ENCODE measurements at places on chromosomes 6 and 20.

- H3K27me3 ChIP-seq: no peaks in the 10 kb centered on the region
- no peak overlapping the region for H3K27ac ChIP-seq
- no peak overlapping the region for H3K4me3 ChIP-seq
- no peaks in the 10 kb centered on the region for H3K36me3 ChIP-seq
- peaks cover 11% of the 10 kb centered on the region for H3K4me1 ChIP-seq
These were observed 784.2 kb downstream of the KIF16B start for GRCh38 chr20:15789079-15789478.

GRCh38 chr6:42419490-42420280 lies 32.0 kb downstream of the TRERF1 start:
- no peaks in the 10 kb centered on the region for H3K27me3 ChIP-seq
- H3K4me1 ChIP-seq: peaks cover 6% of the 10 kb centered on the region
- DNase-seq: no peak

DNA sequence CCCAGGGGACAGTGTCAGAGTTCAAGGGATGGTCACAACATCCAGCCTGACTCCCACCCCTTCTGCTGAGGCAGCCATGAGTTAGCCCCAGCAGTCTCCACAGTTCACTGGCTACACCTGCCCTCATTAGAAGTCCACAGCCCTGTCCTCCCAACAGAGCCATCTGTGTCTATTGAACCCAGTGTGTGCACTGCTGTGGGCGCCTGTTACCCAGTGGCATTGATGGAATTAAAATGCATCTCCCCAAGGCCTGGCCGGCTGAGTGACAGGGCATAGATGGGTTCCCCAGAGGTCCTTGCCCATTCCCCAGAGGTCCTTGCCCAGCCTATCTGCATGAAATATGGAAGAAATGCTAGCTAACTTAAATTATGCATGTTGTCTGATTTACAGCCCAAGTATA lies 73.3 kb downstream of the PCSK2 start:
- no peak overlapping the region for H3K4me3 ChIP-seq
- no peak for DNase-seq
- peaks cover 5% of the 10 kb centered on the region for H3K27me3 ChIP-seq

DNA sequence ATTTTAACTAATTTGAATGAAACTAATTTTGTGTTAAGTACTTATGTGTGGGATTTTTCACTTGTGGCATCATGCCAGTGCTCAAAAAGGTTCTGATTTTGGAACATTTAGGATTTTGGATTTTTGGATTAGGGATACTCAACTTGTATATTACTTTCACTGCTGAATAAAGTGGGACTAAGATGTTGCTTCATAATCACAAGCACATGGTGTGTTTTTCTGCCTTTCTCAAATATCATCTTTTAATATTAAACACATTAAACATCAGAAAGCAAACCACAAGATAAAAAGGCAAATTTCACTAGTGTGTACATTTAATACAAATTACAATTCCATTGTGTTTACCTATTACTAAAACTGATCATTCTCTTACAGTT lies 89.8 kb downstream of the ARHGAP18 start:
- H3K36me3 ChIP-seq: peaks cover under 1% of the 10 kb centered on the region
- DNase-seq: no peak
- H3K4me1 ChIP-seq: peaks cover 3% of the 10 kb centered on the region
- H3K4me3 ChIP-seq: no peak overlapping the region
- H3K27ac ChIP-seq: no peak overlapping the region

DNA sequence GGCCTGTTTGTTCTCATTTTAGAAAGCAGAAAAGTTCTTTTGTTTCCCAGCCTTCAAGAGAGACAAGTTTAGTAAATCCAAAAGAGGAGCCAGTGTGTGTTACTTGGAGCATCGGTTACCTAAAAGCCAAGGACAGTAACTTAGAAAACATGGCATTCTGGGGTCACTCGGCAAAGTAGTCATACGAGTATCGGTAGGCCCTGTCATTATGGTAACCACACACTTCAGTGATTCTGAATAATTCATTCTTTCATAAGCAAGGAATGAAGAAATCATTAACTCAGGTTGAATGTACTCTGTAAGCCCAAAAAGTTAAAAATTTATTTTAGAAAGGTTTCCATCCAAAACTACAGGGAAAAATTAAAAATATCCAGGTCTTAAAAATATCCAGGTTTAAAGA lies 34.0 kb downstream of the CNKSR3 start:
- H3K4me3 ChIP-seq: no peak overlapping the region
- peak overlapping the region; percentile 18 for H3K27ac ChIP-seq
- H3K36me3 ChIP-seq: no peaks in the 10 kb centered on the region

- no peaks in the 10 kb centered on the region for H3K4me1 ChIP-seq
- DNase-seq: no peak
- no peak overlapping the region for H3K4me3 ChIP-seq
- H3K27ac ChIP-seq: no peak overlapping the region
- peaks cover 12% of the 10 kb centered on the region for H3K36me3 ChIP-seq
These were observed 7.0 kb downstream of the PRR3 start for GRCh38 chr6:30564114-30564513.

DNA sequence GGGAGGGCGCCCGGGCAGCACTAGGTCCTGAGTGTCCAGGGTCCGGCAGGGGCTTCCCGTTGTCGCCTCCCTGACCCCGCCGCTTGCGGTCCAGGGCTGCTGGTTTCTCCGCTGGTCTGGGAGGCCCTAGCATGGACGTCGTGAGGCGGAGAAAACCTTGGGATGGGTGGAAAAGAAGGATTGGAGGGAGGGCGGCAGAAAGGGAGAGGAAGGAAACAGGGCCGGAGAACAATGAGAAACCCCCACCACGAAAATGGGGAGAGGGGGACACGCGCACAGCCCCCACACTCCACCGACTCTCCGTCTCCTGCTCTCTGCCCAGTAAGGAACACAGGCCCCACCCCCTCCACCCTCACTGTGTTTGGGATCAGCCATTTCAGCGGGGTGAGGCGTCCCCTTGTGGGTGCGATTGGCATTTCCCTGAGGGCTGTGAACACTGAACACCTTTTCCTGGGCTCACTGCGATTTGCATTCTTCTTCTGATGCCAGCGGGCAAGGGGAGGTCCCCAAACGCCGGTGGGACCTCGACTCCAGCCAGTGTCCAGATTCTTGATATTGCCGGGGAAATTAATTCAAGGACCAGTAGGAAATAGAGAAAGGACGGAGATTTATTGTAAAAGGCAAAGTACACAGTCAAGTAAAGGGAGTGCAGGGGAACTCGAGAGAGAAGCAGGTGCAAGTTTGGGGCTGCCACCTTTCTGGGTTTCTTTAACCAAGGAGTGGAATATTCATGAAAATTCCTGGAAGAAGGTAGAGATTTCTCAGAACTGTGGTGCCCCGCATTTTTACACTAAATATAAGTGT lies 3.3 kb upstream of the RAET1G start:
- peak overlapping the region; percentile 55 for H3K27ac ChIP-seq
- H3K4me1 ChIP-seq: peaks cover 25% of the 10 kb centered on the region
- H3K4me3 ChIP-seq: peak overlapping the region; percentile 79
- H3K27me3 ChIP-seq: peaks cover 41% of the 10 kb centered on the region
- DNase-seq: no peak
- H3K36me3 ChIP-seq: peaks cover 2% of the 10 kb centered on the region

GRCh38 chr6:99026135-99026534 lies 78.4 kb upstream of the FBXL4 start:
- H3K4me3 ChIP-seq: no peak overlapping the region
- H3K27me3 ChIP-seq: peaks cover 4% of the 10 kb centered on the region
- no peak for DNase-seq
- H3K4me1 ChIP-seq: no peaks in the 10 kb centered on the region
- peaks cover 3% of the 10 kb centered on the region for H3K36me3 ChIP-seq

- H3K27me3 ChIP-seq: peaks cover 22% of the 10 kb centered on the region
- H3K27ac ChIP-seq: no peak overlapping the region
- no peaks in the 10 kb centered on the region for H3K4me1 ChIP-seq
- no peaks in the 10 kb centered on the region for H3K36me3 ChIP-seq
- no peak for DNase-seq
These were observed 6.7 kb upstream of the GJA10 start for GRCh38 chr6:89887452-89888137.

DNA sequence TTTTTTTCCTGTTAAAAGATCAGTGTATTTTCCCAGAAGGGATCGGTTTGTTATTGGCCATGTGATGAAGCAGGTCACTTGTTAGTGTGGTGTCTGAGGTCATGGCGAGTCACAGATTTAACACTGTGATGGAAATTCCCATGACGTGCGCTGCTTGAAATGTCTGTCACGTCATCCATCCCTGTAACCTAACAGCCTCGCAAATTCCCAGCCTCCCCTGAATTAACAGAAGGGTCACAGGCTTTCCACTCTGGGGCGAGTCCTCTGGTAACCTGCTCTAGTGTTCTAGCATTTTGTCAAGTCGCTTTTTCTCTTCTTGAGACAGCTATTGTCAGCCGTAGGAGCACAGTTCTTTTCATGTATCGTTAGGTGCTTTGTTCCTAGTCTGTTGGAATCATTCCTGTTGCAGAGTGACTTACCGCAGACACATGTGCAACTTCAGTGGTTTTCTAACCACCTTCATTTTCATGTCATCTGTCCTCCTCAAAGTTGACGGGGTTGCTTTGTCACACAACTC lies 137.2 kb downstream of the MAP3K4 start:
- H3K4me1 ChIP-seq: no peaks in the 10 kb centered on the region
- no peaks in the 10 kb centered on the region for H3K27me3 ChIP-seq
- peaks cover 44% of the 10 kb centered on the region for H3K36me3 ChIP-seq
- DNase-seq: no peak

GRCh38 chr6:30747902-30748769 lies 3.8 kb upstream of the IER3 start:
- H3K4me3 ChIP-seq: no peak overlapping the region
- peaks cover 68% of the 10 kb centered on the region for H3K4me1 ChIP-seq
- peaks cover 9% of the 10 kb centered on the region for H3K36me3 ChIP-seq
- H3K27me3 ChIP-seq: no peaks in the 10 kb centered on the region
- H3K27ac ChIP-seq: peak overlapping the region; percentile 95

DNA sequence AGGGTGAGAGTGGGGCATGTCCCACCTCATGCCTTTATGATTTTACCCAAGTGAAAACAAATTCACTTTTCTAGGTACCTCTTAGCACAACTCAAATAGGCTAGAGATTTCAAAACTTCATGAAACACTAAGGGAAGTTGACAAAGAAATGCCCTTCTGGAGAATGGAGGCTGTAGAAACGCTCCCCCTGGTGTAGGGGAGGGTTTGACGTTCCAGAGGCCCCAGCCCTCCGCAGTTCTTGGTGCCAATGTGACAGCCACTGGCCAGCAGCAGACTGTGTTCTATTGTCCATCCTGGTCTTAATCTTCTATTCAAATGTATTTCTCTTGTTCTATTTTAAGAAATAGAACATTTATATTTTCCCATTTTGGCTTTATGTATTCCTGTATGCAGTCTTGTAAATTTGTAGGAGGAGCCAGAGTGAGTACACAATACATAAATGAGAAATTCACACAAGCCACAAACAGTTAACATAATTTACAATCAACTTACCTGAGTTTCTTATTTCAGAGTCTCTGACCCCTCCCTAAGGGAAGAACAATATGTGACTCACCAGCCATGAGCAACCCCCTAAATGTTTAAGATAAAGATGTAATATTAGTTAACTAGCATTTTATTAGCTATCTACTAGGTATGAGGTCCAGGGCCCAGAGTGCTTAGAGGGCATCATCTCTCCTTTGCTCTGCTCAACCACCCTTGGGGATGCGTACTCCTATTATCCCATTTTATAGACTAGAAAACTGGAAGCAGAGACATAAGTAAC lies 8.8 kb upstream of the MUC21 start:
- no peak overlapping the region for H3K4me3 ChIP-seq
- H3K36me3 ChIP-seq: no peaks in the 10 kb centered on the region
- H3K27me3 ChIP-seq: peaks cover 19% of the 10 kb centered on the region
- H3K27ac ChIP-seq: no peak overlapping the region

Measured in chondrocyte (in vitro differentiated cells).